Large intestine (tissue), 12 donors: ENCODE measurements at places on chromosomes 16 and 17. TPM values are rescaled to one million over a fixed set of nuclear protein-coding genes. Genes with fewer than 3 reads are reported as not detected.
A peak's percentile ranks its signal among the peaks of the same experiment; 100 is the strongest.

DNA sequence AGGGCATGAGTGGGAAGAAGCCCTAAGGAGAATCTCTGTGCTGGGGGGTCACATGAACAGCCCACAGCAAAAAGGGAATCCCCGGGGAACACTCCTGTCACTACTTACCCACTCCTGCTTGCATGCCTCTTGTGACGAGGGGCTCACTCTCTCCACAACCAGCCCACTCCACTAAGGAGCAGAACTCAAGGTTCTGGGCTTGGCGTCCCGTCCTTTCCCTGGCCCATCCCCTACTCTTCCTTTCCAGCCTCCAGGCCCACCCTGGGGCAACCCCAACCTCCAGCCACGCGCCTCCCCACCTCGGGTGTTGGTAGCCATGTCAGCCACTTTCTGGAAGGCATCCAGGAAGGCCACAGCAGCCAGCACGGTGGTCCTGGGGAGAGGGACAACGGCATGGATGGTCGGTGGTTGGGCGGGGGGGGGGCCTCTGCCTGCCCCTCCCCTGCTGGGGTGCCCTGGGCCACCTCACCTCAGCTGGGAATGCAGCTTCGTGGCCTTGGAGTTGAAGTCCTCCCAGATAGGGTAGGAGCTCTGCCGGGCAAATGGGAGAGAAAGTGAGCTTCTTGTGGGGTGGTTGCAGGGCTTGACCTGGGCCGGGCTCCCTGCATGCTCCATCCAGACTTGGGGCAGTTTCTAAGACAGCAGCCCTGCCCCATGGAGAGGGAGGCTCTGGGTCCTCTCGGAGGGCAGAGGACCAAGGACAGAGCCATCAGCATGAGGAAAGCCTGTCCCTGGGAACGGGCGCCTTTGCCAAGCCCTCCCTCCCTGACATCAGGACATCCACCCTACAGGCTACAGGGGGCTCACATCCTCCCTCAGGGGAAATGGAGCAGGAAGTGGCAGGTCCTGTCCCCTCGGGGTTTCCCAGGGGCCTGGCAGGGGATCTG, 5.1 kb downstream of the MTSS2 start:
- no peak for DNase-seq

DNA sequence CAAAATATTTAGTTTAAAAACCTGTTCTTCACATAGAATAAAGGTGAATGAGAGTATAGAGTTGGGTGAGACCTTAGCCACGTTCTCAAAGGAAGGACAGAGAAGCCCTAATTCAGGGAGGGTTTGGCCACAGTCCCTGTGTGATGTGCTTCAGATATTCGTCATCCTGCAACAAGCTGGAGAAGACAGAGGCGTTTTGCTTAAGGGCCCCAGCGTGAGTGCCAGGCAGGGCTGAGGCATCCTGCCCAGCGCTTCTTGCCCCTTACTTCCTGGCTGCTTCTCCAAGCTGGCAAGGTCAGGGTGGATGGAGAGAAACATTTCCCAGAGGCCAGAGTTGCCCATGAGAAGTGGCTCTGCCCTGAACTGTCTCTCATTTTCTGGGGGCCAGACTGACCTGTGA, 46.9 kb downstream of the AXIN2 start:
- no peak for DNase-seq

The FBXW10 gene
- polyA plus RNA-seq, result 1.1 TPM

GRCh38 chr16:88453611-88454522, 787 bp downstream of the ZFPM1 start:
- DNase-seq, result peak; percentile 57

GRCh38 chr16:48487287-48487686, 102.1 kb upstream of the SIAH1 start:
- DNase-seq, result no peak

GRCh38 chr16:2769675-2770056, 7.4 kb downstream of the ELOB start:
- DNase-seq, result no peak

The ZC3H7A gene
- polyA plus RNA-seq, result 50.4 TPM

DNA sequence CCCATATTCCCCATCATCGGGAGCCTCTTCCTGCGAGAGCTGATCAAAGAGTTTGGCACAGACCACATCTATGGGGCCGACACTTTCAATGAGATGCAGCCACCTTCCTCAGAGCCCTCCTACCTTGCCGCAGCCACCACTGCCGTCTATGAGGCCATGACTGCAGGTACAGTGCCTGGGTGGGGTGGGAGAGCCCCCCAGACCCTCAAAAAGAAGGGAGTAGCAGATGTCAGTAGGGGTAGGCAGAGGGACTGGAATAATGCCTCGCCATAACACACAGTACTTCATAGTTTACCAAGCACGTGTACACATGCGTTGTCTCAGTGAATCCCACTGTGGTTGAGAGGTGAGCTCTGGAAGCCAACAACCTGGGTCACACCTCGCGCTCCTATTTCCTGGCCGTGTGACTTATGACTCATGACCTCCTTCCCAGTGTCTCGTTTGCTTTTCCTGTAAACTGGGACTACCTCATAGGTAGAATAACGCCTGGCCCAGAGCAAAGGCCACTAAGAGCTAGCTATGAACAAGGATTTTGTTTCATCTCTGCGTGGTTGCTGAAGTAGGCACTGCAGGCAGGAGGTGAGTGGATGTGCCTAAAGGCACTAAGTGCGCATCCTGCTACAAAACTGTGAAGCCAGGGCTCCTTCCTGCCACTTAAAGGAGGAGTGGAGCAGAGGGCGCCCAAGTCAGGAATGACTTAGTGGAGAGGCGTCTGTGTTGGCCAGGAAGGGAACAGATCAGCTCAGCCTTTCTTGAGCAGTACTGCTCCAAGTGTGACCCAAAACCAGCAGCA, 5.2 kb downstream of the NAGLU start:
- DNase-seq, result no peak

The AOC2 gene
- polyA plus RNA-seq, result 1.2 TPM

The CDH3 gene
- 5.1 TPM for polyA plus RNA-seq

GRCh38 chr16:31036691-31037090, 3.3 kb downstream of the STX4 start:
- no peak for DNase-seq

- no peak for DNase-seq
These were observed 93.9 kb downstream of the YPEL2 start for GRCh38 chr17:59425085-59425931.

DNA sequence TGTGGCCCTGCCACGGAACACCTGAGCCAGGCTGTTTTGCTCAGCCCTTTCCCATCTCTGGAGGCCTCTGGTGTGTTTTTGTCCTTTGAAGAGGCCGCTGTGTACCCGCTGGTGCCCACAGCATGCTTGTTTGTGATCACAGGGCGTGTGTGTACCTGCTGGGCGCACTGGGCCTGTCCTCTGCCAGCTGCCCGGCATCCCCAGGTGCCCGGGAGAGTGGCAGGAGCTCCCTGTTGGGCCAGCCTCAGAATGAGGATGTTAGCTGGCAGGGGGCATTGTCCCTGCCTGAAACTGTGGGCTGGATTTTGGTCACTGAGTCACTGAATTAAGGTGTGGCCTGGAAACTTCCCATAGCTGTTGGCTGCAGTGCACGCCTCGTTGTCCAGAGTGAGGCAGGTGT, 31.1 kb downstream of the BAIAP2 start:
- no peak for DNase-seq

GRCh38 chr17:29046473-29046839, 3.5 kb downstream of the PIPOX start:
- no peak for DNase-seq

DNA sequence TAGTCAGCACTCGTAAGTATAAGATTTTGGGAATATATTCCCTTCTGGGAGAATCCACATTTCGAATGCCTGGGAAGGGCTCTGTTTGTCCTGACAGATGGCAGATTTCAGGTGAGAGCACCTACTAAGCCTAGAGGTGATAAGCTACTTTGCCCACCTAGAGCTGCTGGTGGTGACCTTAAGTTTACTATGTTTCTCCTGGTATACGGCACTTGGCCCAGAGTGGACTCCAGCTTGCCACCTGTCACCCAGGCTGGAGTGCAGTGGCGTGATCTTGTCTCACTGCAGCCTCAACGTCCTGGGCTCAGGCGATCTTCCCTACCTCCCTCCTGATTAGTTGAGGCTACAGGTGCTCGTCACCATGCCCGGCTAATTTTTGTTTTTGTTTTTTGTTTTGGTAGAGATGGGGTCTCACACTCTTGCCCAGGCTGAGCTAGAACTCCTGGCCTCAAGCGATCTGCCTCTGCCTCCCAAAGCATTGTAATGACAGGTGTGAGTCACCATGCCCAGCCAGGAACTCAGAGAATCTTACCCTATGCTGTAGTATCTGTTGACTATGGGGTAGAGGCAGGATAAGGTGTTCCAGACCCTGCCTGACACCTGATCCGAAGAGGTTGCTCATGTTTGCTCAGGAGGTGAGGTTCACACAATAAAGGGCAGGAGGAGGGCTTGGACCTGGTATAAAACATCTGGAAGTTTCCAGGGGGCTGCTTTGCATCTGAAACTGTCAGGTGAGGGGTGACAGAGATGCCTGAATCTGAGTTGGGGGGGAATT, at the start of gene ZG16:
Gene ZG16, plus strand, starts transcription at position 681 of the 775 bp plus-strand sequence. CDS start 1,011 bp downstream, outside the sequence.
- DNase-seq, result no peak

GRCh38 chr17:50666316-50666715, 31.6 kb downstream of the ABCC3 start:
- no peak for DNase-seq

The ABHD15 gene
- 25.6 TPM for polyA plus RNA-seq

DNA sequence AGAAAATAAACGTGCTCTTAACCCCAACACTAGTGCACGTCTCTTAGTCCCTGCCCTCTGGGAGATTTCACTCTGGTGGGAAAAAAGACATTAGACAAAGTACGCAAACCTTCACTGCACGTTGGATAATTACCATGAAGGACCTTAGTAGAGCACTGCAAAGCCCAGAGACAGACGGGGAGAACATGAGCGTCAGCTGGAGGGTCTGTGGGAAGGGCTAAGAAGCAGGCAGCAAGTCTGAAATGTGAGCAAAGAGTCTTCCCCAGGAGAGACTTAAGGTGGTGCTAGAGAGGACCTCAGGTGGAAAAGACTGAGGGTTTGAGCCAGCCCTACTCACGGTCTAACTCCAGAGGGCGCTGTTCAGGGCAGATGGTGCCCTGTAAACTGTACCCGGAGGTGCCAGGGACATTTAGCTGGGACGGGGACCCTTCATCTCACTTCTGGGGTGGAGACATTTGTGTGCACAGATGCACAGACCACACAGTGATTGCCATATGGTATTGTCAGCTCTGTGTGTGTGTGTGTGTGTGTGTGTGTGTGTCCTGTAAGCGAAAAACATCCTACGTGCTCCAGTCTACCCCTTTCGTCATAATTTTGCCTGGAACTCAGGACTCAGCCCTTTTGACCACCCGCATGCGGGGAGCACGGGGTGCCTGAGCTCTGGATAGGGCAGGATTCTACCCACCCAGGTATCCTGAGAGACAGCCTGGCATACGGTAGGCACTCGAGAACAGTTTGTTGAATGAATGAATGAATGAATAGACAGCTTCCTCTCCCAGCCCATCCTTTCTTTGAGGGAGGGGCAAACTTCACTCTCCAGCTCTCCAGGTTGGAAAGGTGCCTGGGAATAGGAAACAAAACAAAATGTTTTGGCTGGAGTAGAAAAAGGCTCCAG, 10.1 kb upstream of the STAC2 start:
- DNase-seq, result peak; percentile 41

DNA sequence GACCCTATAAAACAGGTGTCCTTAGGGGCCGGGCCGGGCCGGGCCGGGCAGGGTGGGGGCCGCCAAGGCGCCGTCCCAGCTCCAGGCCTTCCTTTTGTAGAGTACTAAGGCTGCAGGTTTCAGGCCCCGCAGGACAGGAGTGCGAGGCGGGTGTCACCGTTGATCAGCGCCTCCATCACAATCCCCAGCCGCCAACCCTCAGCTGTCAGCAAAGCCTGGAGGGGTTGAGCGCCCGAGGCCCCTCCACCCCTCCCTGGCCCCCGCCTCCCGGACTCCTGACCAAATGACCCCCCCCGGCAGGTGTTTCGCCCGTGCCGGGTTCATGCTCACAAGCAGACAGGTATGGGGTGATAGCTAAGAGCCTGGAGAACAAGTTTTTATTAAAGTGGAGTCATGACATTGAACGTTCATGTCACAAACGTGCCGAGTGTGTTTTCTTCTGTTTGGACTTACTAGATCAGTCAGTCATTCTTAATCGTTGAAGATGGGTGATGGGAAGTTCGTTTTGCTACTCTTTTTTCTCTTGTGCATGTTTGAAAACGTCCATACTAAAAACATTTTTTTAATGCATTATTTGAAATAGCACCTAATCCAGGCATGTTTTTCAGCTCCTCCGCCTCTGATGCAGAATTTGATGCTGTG, 534 bp downstream of the ARL2BP start:
- no peak for DNase-seq

- DNase-seq, result no peak
These were observed 22.4 kb upstream of the HERPUD1 start for GRCh38 chr16:56909527-56909979.

The NR1D1 gene
- polyA plus RNA-seq, result 2.5 TPM

The TP53TG3B gene
- not detected for polyA plus RNA-seq

- no peak for DNase-seq
These were observed 6.2 kb downstream of the KATNB1 start for GRCh38 chr16:57741660-57742191.

- peak; percentile 41 for DNase-seq
These were observed 3.8 kb upstream of the NOS2 start for GRCh38 chr17:27804113-27804512.

The TK2 gene
- polyA plus RNA-seq, result 21.2 TPM

DNA sequence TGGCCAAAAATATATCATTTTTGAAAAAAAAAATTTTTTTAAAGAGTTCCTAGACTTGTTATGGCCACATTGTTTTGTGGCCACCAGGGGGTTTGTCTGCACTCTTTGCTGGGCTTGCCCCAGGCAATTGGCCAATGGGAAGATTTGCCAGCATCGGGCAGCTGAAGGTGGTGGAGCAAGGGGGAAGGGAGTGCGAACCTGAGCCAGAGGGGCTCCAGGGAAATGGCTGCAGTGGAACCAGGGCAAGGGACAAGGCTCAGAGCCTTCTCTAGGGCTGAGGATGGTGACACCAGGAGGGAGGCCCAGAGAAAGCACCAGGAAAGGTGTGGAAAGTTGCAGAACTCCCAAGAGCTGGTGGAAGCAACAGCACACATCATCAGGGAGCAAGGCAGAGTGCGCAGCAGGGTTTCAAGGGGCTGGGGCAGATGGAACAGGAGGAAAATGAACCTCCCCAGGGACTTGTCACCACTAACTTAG, 15.5 kb upstream of the CMIP start:
- DNase-seq, result no peak

GRCh38 chr16:15782573-15783365, 74.1 kb downstream of the MYH11 start:
- no peak for DNase-seq

- peak; percentile 99 for DNase-seq
These were observed 26.4 kb downstream of the EEF2K start for GRCh38 chr16:22232277-22233036.
